Lower lobe of right lung (tissue), 2 donors: ENCODE measurements at places on chromosomes 3 and 15. TPM values are rescaled to one million over a fixed set of nuclear protein-coding genes. Genes with fewer than 3 reads are reported as not detected.

DNA sequence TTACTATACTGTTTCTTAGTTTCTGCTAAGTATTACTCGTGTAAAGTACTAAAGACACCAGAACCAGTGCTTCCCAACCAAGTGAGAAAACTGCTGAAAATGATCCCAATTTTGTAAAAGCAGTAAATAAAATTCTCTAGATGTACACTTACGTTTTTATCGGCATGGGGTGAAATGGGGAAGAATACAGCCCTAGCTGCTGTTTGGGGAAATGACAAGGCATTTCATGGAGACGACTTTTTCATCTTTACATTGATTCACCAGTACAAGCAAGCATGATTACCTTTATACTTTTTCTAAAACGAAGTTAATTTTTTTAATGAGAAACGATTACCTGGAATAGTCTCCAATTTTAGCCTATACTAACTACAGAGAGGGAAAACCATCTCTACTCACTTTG, 1.4 kb downstream of the PSMD6 start:
- H3K27me3 ChIP-seq = no peaks in the 10 kb centered on the region
- peaks cover 47% of the 10 kb centered on the region for H3K36me3 ChIP-seq
- H3K4me3 ChIP-seq = peak overlapping the region; percentile 91
- no peak overlapping the region for H3K27ac ChIP-seq

- H3K27me3 ChIP-seq = no peaks in the 10 kb centered on the region
- H3K4me1 ChIP-seq = no peaks in the 10 kb centered on the region
- no peak for DNase-seq
- H3K36me3 ChIP-seq = no peaks in the 10 kb centered on the region
- no peak overlapping the region for H3K27ac ChIP-seq
Observed at GRCh38 chr3:78004571-78004970, 964.7 kb downstream of the ROBO2 start.

DNA sequence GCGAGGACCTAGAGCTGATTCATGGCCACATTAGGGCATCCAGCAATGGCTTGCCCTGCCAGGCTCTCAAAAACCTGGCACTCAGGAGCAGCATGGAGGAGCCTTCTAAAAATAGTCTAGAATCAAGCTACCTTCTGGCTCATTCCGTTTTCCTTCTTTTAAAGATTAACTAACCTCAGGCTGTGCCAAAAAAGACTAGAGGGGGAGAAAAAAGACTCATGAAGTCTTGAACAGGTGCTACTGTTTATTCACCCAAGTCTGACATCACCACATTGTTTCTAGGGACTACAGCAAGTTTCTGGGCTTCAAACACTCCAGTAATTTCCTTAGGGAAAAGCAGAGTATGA, 125.8 kb downstream of the TNIK start:
- H3K27ac ChIP-seq = no peak overlapping the region
- H3K4me1 ChIP-seq = peaks cover 8% of the 10 kb centered on the region
- no peaks in the 10 kb centered on the region for H3K27me3 ChIP-seq
- H3K4me3 ChIP-seq = no peak overlapping the region

DNA sequence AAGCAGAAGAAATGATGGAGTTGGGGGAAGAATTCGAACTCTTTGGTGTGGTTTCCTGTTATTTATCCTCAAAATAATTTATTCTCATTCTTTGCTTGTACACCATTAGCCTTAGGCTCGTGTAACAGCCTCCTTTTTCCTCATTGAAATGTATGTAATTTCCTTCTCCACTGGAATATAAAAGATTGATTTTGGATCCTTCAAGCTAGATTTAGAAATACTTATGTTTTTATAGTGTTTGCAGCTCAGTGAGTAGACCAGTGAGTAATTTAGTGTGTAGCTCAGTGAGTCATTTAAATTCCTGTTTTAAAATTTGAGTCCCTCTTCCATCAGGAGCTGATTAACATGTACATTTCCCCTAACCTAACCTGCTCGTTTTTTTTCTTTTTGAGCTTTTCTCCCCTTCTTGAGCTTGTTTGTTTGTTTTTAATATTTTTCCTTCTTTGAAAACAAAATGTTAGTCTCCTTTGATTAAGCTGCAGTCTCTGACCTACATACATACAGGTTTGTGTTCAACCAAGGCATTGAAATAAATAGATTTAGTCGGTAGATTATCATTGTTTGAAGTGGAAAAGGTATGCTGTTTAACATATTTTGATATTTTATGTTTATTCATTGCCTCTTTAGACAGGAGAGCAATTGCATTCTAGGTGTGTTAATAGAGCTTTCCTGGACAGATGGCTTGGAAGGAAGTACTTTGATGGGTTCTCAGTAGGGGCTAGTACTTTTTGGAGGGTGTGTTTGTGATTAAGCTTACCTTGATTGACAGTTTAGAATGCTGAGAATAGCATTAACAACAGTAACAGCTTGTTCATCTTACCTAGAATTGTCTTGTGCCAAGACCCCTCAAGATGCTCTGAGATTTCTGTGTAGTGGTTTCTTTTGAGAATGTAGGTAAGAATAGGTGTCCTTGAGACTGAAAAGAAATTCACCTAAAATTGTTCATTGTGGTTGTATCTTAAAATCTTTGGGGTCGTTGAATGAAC, 5.9 kb downstream of the USP3 start:
- no peak overlapping the region for H3K27ac ChIP-seq
- DNase-seq = no peak
- H3K27me3 ChIP-seq = no peaks in the 10 kb centered on the region
- no peak overlapping the region for H3K4me3 ChIP-seq
- H3K4me1 ChIP-seq = peaks cover 81% of the 10 kb centered on the region
- no peaks in the 10 kb centered on the region for H3K36me3 ChIP-seq

DNA sequence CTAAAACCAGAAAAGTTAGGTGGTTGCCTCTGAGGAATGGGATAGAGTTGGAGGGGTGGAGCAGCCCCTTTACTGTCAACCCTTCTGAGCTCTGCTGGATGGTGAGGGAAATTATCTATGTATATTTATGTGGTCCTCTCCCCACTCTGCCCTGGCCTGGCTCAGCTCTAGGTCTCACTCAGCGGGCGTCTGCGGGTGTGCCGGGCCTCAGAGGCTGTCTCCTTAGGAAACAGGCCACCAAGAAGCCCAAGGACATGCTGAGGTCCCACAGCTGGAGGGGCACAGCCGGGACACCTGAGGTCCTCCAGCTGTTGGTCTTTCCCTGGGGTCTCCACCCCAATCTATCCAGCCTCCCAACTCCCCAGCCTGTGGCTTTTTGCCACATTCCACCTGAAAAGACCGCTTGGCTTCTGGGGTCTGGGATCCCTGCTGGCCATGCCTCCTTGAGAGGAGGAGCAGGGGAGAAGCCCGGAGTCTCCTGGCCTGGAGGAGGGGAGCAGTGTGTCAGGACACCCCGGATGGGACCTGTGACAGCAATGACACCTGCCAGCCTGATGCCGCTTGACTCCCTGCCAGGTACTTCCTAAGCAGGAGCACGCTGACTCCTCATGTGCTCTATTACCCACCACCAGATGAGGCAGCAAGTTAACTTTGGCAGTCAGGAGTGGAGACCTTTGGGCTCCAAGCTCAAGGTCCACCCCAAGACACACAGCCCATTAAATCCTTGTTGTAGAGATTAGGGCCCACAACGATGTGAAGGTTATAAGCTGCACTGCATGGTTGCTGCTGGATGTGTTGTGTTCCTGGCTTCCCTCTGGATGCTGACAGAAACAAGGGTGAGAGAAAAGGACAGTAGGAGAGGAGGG, at the start of gene SLC28A1:
Gene SLC28A1, plus strand, starts transcription at position 747 of the 866 bp plus-strand sequence. CDS start 3,099 bp downstream, outside the sequence.
- H3K4me3 ChIP-seq = no peak within 1 kb of the TSS
- no peak within 1 kb of the TSS for H3K27ac ChIP-seq
- DNase-seq = no peak
- no peaks in the 10 kb centered on the region for H3K27me3 ChIP-seq

- no peaks in the 10 kb centered on the region for H3K4me1 ChIP-seq
- no peak overlapping the region for H3K4me3 ChIP-seq
- H3K36me3 ChIP-seq = no peaks in the 10 kb centered on the region
- DNase-seq = no peak
Observed at GRCh38 chr15:88428805-88429605, 38.2 kb downstream of the MRPL46 start.

- no peak overlapping the region for H3K27ac ChIP-seq
- no peak for DNase-seq
- H3K36me3 ChIP-seq = peaks cover 5% of the 10 kb centered on the region
- H3K4me1 ChIP-seq = peaks cover 11% of the 10 kb centered on the region
- no peak overlapping the region for H3K4me3 ChIP-seq
Observed at GRCh38 chr3:107650788-107651187, 128.0 kb downstream of the BBX start.

GRCh38 chr3:156473341-156473740, 81.6 kb downstream of the SSR3 start:
- no peaks in the 10 kb centered on the region for H3K36me3 ChIP-seq
- H3K4me1 ChIP-seq = no peaks in the 10 kb centered on the region
- no peak for DNase-seq
- no peak overlapping the region for H3K4me3 ChIP-seq
- no peak overlapping the region for H3K27ac ChIP-seq

GRCh38 chr15:92921215-92922131, 21.3 kb downstream of the CHD2 start:
- peaks cover 37% of the 10 kb centered on the region for H3K36me3 ChIP-seq
- H3K27ac ChIP-seq = peak overlapping the region; percentile 50
- H3K4me3 ChIP-seq = no peak overlapping the region

DNA sequence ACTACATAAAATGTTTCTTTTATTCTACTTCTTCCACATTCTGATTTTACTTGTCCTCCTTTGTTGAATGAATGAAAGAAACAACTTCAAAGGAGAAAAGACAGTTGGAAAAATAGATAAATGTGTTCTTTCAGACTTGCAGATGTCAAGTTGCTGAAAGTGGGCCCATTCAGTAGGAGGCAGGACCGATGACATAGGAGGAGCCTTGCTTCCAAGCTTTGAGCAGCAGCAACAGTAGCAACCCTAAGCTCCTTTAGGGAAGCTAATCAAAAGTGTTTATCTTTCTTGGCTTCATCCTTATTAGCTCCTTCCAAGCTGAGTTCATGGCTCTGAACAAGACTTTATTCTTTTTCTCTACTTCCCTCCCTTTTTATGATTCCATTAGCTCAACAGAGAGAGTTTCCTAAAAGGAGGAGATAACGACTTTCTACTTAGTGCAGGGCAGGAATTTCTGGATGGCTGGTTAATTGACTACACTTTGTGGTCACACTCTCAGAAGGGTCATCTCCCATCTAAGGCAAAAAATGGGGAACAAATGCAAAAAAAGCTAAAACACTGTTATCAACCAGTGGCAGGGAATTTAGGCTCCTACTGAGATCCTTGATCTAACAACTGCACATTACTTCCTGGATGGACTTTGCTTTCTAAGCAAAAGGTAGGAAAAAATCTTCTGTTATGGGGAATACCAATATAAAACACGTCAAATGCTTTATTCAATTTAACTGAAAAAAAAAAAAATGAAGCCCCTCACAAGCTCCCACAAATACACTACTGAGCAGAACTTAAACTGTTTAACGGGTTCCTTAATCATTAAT, 4.8 kb downstream of the MORC1 start:
- H3K4me3 ChIP-seq = no peak overlapping the region
- DNase-seq = no peak
- H3K4me1 ChIP-seq = no peaks in the 10 kb centered on the region

GRCh38 chr15:90780916-90781315, 63.8 kb downstream of the BLM start:
- no peak overlapping the region for H3K27ac ChIP-seq
- H3K36me3 ChIP-seq = no peaks in the 10 kb centered on the region
- no peaks in the 10 kb centered on the region for H3K27me3 ChIP-seq
- DNase-seq = no peak
- H3K4me1 ChIP-seq = peaks cover 14% of the 10 kb centered on the region

- no peak for DNase-seq
- H3K36me3 ChIP-seq = no peaks in the 10 kb centered on the region
- no peaks in the 10 kb centered on the region for H3K27me3 ChIP-seq
Observed at GRCh38 chr3:122350814-122351418, 25.9 kb downstream of the CSTA start.

DNA sequence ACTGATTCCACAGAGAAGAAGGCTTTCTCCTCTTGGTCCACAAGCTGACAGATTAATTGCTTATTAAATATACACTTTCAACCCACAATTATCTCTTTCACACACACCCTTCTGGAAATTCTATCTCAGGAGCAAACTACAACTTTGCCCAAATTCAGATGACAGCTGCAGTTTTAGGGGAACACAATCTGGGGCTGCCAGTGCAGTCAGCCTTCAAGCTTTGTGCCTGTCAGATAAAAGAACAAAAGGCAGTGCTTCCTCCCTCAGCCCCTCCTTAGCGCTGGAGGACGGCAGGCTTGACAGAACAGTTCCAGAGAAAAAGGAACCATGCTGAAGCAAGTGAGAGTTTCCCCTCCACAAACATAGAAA, 99.6 kb downstream of the TMCC1 start:
- H3K4me3 ChIP-seq = peak overlapping the region; percentile 43
- no peak for DNase-seq
- H3K27me3 ChIP-seq = no peaks in the 10 kb centered on the region
- H3K36me3 ChIP-seq = no peaks in the 10 kb centered on the region
- H3K27ac ChIP-seq = peak overlapping the region; percentile 85

Gene MAGI1
- 35.5 TPM for total RNA-seq

Gene SEMA7A
- 4.6 TPM for total RNA-seq

Gene RLBP1
- not detected for total RNA-seq

Gene GOLGA8Q
- total RNA-seq = not detected
